Stimulated activated CD8-positive, alpha-beta memory T cell treated with anti-CD3 and anti-CD28 coated beads, Interleukin-2, amount 100 ng/mL, for 1 hour (primary cell): ENCODE measurements at places on chromosomes 7 and 10.

DNA sequence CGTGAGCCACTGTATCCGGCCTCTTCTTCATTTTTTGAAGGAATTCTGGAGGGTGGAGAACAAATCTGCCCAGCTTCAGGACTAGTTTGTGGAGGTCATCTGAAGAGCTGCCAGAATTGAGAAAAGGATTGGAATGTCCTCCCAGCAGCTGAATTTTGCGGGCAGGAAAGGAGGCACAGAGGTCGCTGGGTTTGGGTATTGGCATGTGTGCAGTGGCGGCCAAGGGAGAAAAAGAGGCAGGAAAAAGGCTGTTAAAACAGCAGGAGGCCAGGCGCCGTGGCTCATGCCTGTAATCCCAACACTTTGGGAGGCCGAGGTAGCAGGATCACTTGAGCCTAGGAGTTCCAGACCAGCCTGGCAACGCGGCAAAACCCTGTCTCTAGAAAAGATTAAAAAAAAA is 80.4 kb downstream of the HIP1 start:
- DNase-seq: no peak

DNA sequence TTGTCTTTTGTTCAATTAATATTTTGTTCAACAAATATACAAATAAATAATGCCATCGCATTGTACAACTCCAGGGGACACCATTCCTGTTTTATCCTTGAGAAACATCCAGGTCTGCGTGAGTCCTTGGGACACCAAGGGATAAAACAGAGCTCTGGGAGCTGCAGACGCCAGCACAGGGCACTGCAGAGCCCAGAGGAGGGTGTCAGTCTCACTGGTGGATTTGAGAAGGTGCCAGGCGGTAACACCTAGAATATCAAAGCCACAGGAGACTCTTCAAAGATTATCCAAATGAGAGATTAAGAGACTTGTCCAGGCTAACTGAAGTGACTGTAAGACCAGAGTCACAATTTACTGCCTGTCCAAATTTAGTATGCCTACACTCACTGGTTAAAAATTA is 55.3 kb downstream of the TEX36 start:
- DNase-seq: no peak

DNA sequence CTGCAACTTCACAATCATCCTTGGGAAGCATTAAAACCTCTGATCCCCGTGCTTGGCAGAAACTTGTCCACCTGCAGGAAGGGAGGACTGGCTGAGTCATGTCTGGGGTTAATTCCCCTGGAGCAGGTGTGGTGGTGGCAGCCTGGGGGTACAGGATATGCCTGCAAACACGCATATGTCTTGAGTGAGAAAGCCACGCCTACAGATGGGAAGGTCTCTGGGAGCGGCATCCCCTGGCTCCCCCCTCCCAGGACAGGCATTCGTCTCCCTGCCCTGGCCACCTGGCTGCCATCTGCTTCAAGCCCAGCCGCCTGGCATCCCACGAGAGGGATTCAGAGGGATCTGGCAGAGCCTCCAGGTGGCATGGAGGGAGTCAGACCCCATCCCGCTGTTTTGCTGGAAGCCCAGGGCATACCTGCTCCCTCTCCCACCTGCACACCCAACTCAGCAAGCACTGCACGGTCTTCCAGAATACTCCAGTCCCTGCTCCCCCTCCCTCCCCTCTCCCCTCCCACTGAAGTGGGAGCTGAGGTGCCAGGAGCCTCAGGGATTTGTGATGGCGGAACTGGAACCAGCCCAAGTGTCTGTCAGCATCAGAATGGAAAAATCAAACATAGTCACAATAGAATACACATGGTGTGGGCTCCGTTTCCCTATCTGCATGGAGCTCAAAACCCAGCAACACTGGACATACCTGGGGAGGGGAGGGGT is 61.0 kb downstream of the CAMK2B start:
- no peak for DNase-seq

- DNase-seq: no peak
Observed at GRCh38 chr7:88091988-88092675, 127.7 kb downstream of the SRI start.

GRCh38 chr7:10146271-10146670 is 827.4 kb upstream of the PHF14 start:
- no peak for DNase-seq

DNA sequence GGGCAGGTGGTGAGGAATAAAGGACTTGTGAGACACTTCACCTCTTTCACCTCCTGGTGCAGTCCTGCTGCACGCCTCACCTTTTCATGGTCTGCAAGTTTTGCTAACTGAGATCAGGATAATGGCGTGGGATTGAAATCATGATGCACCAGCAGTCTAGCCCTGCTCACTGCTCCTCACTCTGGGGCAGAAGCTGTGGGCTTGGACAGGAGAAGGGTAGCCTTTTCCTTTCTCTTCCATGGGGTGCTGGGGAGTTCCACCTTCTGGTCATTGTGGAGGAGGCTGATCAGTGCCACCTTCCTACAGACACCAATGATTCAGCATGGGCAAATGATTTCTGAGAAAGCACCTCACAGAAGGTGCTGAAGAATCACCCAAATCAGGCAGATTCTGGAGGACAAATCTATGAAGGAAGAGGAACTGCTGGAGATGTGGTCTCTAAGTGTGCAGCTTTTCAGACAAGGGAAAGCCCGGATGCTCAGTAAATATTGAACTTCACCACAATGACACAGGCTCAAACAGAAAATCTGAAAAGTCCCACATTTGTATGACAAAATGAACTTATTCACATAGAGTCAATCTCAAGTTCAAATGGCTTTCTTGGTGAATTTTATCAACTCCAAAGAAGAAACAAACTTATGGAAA is 19.7 kb downstream of the MBL2 start:
- DNase-seq: no peak

- no peak for DNase-seq
Observed at GRCh38 chr10:106132956-106133355, 1031.5 kb downstream of the SORCS1 start.

DNA sequence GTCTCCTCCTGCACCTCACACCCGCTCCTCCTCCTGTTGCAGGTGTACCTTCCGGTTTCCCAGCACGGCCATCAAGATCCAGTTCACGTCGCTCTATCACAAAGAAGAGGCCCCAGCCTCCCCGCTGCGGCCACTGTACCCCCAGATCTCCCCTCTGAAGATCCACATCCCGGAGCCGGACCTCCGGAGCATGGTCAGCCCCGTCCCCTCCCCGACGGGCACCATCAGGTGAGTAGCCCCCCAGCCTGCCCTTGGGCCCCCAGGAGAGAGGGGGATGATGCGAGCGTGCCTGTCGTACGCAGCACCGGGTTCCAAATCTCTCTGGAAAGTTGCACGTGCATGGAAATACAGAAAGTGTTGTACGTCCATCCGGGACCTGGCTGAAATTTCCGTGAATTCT is 34.6 kb upstream of the AP5Z1 start:
- DNase-seq: no peak

DNA sequence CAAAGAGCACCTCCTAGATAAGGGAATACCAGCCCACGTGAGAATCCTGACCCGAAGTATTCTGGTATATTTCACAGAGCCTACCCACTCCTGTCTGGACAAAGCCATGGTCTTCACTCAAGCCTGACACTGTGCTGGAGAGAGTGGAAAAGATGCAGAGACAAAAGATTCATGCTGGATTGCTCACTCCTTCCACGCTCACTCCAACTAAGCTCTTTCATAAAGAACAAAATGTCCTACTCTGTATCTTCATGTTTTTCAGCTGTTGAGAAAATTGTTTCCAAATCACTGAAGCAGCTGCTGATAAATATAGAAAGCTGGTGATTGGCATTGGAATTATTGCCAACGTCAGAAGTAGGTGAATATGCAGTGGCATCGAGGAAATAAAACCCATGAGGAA is 106.0 kb downstream of the ABLIM1 start:
- DNase-seq: no peak

GRCh38 chr7:156055206-156055822 is 243.1 kb upstream of the SHH start:
- DNase-seq: no peak
